Colonic mucosa (tissue), 4 donors: ENCODE measurements at places on chromosomes 13 and 19. TPM values are rescaled to one million over a fixed set of nuclear protein-coding genes. Genes with fewer than 3 reads are reported as not detected.

Gene PRR19
- 0.32 TPM for total RNA-seq

DNA sequence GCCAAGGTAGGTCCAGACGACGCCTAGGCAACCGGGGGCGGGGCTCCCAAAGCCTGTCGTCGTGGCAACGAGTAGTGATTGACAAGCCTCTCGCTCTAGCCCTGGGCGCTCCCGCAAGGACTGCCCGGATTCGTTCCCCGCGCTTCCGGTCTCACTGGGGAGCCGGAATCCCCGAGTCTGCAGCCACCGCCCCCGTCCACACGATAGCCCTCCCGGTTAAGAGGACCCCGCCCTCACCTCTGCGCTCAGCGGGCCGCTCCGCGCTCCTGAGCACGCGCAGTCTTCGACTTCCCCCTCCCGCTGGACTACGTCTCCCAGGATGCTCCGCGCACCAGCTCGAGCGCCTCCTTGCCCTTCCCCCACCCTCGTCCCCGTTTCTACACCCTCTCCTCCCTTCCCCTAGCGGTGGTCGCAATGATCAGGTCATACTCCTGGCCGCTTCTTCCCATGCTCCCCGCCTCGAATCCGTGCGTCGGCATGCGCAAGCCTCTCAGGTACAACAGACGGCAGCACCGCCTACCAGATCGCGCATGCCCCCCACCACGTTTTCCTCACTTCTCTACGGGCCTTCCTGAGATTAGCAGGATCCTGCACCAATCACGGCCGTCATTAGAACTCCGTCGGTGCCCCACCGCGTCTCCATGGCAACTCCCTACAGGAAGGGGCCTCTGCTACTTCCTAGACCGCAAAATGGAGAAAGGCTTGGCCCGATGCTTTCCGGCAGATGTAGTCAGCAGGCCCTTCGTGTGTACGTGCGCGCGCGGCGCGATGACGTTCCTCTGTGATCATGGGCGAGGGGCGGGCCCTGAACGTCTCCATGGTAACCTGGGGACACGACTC, at the start of gene MZF1:
TSS of gene MZF1 (minus strand) at position 518 of the 840 bp plus-strand sequence. CDS start 1,946 bp downstream, outside the sequence.
- H3K36me3 ChIP-seq, result no peaks in the 10 kb centered on the region
- H3K4me3 ChIP-seq, result peak within 1 kb of the TSS; percentile 44
- H3K4me1 ChIP-seq, result peaks cover 5% of the 10 kb centered on the region
- H3K27me3 ChIP-seq, result no peaks in the 10 kb centered on the region
- peak; percentile 99 for DNase-seq

Gene OR7D2
- total RNA-seq, result 0.08 TPM

DNA sequence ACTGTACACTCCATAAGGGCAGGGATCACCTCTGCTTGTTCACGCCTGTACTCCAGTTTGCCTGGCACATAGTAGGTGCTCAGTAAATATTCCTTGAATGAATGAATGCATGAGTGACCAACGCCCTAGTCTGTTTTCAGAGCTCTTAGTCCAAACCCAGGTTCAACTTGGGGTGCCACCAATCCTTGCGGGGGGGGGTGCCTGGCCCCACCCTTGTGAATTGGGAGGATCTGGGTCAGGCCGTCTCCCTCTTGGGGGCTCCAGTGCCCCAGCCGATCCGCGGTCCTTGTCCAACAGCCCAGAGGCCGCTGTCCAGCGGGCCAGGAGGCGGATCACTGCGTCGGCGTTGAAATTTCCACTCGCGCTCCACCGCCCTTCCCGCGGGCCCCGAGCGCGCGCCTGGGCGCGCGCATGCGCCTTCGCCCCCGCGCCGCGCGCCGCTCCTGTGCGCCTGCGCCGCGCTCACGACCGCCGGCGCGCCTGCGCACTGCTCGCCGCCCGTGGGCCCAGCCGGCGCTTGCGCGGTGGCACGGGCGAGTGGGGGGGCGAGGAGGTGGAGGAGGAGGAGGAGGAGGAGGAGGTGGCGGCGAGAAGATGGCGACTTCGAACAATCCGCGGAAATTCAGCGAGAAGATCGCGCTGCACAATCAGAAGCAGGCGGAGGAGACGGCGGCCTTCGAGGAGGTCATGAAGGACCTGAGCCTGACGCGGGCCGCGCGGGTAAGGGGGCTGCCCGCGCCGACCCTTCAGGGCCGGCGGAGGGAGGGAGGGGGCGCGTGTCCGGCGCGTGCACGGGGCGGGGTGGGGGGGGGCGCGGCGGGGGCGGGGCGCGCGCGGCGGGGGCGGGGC, at the start of gene CRTC1:
TSS of gene CRTC1 (plus strand) at position 572 of the 849 bp plus-strand sequence. CDS start at position 595, 23 bp downstream.
- H3K27ac ChIP-seq, result peak within 1 kb of the TSS; percentile 61
- peak; percentile 90 for DNase-seq
- no peaks in the 10 kb centered on the region for H3K27me3 ChIP-seq
- H3K4me1 ChIP-seq, result peaks cover 7% of the 10 kb centered on the region
- peak within 1 kb of the TSS; percentile 54 for H3K4me3 ChIP-seq
- H3K36me3 ChIP-seq, result no peaks in the 10 kb centered on the region

Gene ATXN8OS
- not detected for total RNA-seq

Gene PTPRS
- total RNA-seq, result 15.6 TPM

GRCh38 chr19:5615756-5616327, 6.7 kb downstream of the SAFB2 start:
- DNase-seq, result no peak
- H3K4me3 ChIP-seq, result no peak overlapping the region
- no peaks in the 10 kb centered on the region for H3K27me3 ChIP-seq
- no peak overlapping the region for H3K27ac ChIP-seq

GRCh38 chr13:114019367-114019766, 45.5 kb upstream of the C13orf46 start:
- no peaks in the 10 kb centered on the region for H3K27me3 ChIP-seq
- H3K27ac ChIP-seq, result no peak overlapping the region
- no peaks in the 10 kb centered on the region for H3K36me3 ChIP-seq
- no peak for DNase-seq

- no peaks in the 10 kb centered on the region for H3K4me1 ChIP-seq
- no peak overlapping the region for H3K4me3 ChIP-seq
- no peak for DNase-seq
- no peak overlapping the region for H3K27ac ChIP-seq
- H3K36me3 ChIP-seq, result no peaks in the 10 kb centered on the region
- H3K27me3 ChIP-seq, result no peaks in the 10 kb centered on the region
These were observed 216.2 kb downstream of the IRS2 start for GRCh38 chr13:109569958-109570711.

Gene ZNF626
- 3.2 TPM for total RNA-seq

DNA sequence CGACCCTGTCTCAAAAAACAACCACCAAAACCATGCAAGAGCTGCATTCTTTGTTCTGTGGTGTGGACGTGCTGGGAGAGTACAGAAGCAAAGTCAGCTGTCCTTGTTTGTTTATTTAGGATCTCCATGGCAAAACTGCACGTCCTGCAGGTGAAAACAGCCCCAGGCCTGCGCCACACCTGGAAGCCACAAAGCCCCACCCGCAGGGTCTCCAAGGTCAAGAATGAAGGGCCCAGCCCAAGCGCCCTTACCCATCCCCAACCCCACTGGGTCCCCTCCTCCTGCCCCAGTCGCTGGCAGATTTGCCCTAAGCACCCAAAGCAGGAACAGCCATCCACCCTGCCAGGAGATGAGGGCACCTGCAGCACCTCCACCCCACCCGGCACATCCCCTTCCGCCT, 10.5 kb downstream of the MBD3 start:
- no peaks in the 10 kb centered on the region for H3K27me3 ChIP-seq
- H3K36me3 ChIP-seq, result no peaks in the 10 kb centered on the region
- H3K4me3 ChIP-seq, result no peak overlapping the region
- DNase-seq, result no peak
- H3K4me1 ChIP-seq, result no peaks in the 10 kb centered on the region
- no peak overlapping the region for H3K27ac ChIP-seq

- H3K27ac ChIP-seq, result no peak overlapping the region
- no peaks in the 10 kb centered on the region for H3K27me3 ChIP-seq
- H3K4me1 ChIP-seq, result peaks cover under 1% of the 10 kb centered on the region
- no peak overlapping the region for H3K4me3 ChIP-seq
- no peaks in the 10 kb centered on the region for H3K36me3 ChIP-seq
These were observed 4.0 kb upstream of the RFXAP start for GRCh38 chr13:36815062-36815461.

DNA sequence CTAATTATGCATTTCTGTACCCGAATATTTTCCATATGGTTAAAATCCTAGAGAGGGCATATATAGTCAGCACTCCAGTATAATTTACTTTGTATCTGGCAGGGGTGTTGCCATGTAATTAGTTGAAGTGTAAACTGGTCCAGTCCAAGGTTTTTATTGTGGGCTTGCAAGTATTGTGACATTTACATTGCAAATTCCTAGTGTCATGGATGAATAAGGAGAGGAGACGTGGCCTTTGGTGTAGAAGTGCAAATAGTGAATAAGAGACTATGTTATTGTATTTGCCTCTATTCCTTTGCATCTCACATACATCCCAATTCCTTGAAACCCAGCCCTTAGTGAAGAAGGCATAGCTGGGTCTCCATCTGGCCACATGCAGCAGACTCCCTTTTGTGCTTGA, 330.6 kb downstream of the ATP8A2 start:
- H3K36me3 ChIP-seq, result no peaks in the 10 kb centered on the region
- DNase-seq, result no peak
- H3K27ac ChIP-seq, result no peak overlapping the region
- no peaks in the 10 kb centered on the region for H3K27me3 ChIP-seq

Gene OR7C1
- total RNA-seq, result not detected

Gene NRTN
- 1.8 TPM for total RNA-seq

DNA sequence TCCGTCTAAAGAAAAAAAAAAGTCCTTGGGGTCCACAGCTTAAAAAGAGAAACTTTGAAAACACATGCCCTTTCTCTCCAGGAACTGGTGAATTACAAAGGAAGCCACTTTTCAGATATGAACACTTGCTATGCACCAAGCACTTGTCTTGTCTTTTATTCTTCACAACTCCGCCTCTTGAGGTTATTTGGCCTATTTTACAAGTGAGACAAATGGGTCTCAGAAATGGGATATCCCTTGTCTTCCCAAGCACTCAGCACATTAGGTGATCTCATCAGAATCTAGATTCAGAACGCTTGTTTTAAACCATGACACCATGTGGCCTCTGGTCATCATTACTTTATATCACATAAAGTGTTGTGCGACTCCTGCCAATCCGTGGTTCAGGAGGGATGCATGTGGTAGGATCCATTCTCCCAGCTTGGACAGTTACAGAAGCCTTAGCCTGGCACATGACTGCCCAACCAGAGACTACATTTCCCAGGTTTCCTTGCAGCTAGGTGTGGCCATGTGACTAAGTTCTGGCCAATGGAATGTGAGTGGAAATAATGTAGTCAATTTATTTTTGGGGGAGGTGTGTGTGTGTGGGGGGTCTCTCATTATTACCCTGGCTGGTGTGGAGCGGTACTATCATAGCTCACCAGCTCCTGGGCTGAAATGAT, 13.9 kb downstream of the TSKS start:
- H3K36me3 ChIP-seq, result no peaks in the 10 kb centered on the region
- no peak for DNase-seq
- no peaks in the 10 kb centered on the region for H3K27me3 ChIP-seq
- H3K4me1 ChIP-seq, result no peaks in the 10 kb centered on the region
- H3K27ac ChIP-seq, result no peak overlapping the region
